Esophagus mucosa (tissue), 1 donor: ENCODE measurements at places on chromosomes 3 and 15. TPM values are rescaled to one million over a fixed set of nuclear protein-coding genes. Genes with fewer than 3 reads are reported as not detected.

The GHSR gene
- total RNA-seq, result not detected

DNA sequence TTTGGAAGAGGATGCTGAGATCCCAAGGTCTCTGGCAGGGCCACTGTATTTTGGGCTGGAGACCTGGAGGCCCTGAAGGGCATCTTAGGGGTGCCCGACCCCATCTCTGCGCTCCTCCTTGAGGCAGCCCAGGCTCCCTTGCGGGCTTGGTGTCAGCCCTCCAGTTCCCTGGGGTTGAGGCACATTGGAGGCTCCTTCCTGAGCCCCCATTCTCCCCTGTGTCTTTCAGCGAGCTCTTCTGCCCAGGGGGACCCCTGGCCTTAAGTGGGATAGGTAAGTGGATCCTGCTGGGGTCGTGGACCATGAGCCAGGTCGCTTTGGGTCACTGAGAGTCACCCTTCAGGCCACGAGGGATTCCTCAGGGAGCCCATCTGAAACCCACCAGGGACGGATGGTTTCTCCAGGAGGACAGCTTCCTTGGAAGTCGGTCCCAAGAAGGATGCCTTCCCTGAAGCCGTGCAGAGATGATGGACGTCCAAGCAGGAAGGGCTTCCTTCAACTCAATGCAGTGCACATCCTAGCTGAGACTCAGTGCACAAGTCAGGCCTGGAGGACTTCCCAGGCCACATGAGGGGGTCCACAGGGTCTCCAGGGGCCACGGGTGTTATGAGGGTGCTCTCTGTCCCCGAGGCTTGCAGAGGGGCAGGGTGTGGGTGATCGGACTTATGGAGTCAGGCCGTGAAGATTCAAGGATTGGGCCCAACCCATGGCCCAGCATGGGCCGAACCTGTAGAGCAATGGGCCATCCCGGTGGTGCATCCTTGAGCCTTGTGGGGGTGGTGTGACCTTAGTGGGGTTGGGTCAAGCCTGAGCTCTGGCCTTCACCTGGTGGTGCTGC is 224.3 kb downstream of the SNRPN start:
- ATAC-seq, result no peak

DNA sequence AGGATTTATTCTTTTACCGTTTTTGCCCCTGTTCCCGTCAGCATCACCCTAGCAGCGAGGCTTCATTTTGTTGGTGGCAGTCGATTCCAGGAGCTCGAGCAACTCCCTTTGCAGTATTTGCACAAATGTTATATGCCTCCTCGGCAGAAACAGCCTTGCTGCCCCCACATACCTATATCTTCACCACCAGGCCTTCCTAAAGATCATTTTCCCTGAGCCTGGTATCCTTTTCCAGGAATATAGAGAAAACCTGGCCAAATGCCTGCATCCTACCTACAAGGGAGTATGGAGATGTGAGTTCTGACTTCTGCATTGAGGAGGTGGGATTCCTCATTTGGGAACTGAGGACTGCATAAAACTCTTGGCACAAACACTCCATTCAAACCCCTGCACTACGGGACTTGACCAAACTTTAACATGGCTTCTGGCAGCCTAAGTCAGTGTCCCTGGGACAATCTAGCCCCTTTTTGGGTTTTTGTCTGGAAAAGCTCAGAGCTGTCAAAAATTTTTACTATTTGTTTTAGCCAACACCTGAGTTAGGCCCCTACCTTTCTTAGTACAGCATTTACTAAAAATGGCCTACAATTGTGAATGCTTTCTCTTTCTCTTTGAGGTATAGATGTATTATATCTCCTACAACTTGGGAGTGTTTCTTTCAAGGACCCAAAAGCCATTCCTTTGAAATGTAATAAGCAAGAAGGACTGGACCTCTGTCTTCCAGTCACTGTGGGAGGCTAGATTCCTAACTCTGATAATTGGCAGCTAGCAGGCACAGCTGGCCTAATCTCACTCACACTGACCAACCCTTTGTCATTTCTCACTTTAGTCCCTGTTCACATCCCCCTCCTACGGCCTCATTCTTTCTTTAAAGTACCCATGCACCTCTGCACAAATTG is 12.1 kb upstream of the UBE2Q2 start:
- ATAC-seq, result no peak

DNA sequence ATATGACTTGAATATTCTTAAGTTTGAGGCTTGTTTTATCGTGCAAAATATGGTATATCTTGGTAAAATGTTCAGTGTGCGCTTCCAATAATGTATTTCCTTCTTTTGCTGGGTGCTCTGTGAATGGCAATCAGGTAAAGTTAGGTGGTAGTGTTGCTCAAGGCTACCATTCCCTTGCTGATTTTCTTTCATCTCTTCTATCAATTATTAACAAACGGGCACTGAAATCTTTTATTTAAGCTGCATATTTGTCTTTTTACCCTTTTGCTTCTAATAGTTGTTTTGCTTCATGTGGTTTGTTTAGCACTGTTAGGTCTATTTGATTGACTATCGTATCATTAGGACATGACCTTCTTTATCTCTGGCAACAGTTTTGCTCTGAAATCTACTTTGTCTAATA is 242.3 kb downstream of the CTNNB1 start:
- no peak for ATAC-seq
